Aorta (tissue), 5 donors: ENCODE measurements at places on chromosomes 5 and 9. TPM values are rescaled to one million over a fixed set of nuclear protein-coding genes. Genes with fewer than 3 reads are reported as not detected.

GRCh38 chr9:99262949-99263418 is 40.9 kb downstream of the SEC61B start:
- DNase-seq, result no peak

- no peak for DNase-seq
Observed at GRCh38 chr5:86038566-86038965, 579.2 kb upstream of the COX7C start.

DNA sequence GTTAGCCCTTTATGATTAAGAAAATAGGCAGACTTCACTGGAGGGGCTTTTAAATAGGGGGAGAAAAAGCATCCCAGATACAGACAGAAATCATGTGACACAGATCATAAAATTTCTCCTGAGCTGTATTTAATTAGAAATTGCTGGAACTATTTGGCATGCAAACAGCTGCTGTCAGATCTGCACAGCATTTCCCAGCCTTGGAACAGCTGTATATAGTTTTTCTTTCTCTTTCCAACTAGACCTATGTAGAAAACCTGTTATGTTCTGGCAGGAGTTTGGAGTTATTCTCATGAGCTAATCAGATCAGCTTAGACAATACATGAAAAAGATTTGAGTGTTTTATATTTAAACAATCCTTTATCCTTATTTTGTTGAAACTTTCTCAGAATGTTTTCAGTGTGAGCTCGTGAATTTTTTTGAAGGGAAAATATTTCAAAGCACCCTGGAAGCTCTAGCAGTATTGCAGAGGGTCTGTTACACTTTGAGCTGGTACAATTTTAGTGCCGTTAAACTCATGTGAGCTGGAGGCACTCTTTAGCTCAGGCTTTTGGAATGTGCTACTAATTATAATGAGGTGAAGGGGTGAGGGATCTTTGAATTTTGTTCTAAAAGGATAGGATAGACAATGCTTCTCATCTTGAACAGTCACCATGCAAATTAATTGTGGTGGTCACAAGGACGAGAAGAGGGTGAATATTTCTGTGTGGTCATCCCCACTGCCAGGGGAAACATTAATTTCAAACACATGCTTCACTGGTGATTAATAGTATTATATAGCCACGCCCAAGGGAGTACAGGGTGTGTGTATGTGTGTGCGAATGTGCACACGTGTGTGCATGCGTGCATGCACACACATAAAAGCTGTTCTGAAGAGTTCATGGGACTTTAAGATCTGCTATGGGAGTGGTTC is 239.4 kb upstream of the FBXL7 start:
- DNase-seq, result no peak

DNA sequence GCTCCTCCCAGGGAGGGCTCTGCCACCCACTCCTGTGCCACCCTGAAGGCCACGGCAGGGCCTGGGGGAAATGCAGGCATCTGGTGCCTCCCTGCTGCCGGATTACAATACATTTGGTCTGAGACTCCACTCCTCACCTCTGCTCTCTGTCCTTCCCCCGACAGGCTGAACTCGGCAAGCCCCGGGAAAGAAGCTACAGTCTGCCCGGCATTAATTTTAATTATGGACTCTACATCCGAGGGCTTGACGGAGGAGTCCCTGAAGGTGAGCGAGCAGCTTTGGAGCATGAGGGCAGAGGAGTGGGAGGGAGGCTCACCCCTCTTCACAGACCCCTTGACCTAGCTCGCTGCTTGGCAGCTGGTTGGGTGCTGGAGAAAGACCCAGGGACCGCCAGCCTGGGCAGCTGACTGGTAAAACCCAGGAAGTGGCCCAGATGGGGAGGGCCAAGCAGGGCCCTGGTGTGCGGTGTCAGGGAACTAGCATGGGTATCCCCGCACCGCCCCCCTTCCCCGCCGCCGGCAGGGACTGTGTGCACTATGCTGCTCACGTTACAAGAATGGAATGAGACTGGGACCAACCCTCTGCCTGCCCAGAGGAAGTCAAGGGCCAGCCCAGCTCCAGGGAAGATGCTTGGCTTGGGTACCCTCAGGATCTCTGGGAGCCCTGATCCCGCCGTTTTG is 83.7 kb upstream of the BARHL1 start:
- DNase-seq, result no peak

GRCh38 chr9:29717631-29718030 is 2144.3 kb upstream of the C9orf72 start:
- DNase-seq, result no peak

DNA sequence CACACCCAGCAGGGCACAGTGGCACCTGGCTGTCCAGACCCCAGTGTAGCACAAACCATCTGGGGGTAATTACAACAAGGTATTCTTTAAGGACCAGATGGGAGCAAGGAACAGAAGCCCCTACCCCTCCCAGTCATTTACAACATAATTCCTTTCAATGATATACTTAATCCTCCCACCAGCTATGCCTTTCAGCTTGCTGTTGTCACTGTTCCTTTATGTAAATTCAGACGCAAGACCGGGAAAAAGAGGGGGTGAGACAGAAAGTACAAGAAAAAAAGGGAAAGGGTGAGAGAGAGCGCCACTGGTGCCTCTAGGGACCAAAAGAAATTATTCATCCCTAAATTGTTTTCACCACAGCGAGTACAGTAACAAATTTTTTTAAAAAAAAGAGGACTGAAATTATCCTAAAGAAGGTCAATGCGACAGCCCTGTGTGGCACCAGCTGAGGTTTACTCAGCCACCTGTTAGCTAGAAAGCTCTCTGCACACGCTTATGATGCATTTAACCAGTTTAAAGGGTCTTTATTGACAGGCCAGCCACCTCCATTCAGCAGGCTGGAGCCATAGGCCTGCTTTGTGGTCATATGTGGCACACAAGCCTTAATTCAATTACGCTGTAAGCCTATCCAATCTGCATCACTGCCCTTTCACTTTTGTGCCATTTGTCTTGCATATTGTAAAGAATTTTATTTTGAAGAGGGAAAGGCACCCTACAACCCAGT is 210.2 kb upstream of the ISL1 start:
- no peak for DNase-seq

DNA sequence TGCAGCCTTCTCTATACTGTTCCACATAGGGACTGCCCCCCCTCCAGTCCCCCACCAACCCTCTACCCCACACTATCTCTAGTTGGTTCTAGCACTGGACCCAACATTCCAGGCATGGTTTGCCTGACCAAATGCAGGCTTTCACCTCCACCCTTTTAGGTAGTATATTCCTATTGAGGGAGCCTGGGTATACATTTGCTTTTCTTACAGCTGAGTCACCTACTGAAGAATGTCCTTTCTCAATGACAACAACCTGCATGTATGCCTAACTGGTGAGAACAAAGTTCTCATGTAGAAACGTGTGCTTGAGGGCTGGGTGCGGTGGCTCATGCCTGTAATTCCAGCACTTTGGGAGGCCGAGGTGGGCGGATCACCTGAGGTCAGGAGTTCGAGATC is 8.2 kb downstream of the TNIP1 start:
- DNase-seq, result no peak

- DNase-seq, result no peak
Observed at GRCh38 chr9:98977813-98978212, 34.1 kb downstream of the COL15A1 start.

DNA sequence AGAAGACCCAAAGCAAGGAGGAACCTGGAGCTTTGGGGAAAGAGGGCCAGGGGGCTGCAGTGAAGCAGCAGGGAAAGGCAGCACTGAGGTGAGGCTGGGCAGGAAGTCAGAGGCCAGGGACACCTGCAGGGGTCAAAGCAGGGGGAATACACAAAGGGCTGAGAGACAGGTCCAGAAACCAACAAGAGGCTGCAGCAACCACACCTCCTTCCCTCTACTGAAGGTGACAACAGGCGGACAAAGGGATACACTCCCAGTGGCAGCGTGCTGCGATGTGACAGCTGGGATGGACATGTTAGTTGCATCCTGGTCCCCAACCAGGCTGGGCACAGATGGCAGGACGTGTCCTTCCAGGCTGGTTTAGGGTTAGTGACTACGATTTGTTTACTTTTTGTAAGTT is 12.6 kb downstream of the CFAP77 start:
- DNase-seq, result no peak

- no peak for DNase-seq
Observed at GRCh38 chr5:142609142-142609541, 76.7 kb downstream of the FGF1 start.

DNA sequence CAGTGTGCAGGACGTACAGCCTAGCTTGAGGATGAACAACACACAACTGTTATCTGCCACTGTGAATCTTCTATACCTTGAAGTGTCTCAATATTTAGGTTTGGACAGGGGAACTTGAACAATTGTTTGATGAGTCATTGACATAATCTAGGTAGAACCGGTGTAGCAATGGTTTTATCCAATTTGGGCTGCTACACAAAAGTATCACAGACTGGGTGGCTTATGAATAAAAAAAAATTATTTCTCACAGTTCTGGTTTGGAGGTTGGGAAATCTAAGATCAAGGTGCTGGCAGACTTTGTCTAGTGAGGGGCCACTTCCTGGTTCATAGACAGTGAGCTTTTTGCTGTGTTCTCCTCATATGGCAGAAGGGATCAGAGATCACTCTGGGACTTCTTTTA is 359.7 kb downstream of the HCN1 start:
- DNase-seq, result no peak

- DNase-seq, result no peak
Observed at GRCh38 chr9:120655005-120655622, 59.2 kb downstream of the MEGF9 start.

The PCDHAC1 gene
- total RNA-seq, result 0.15 TPM

The ABLIM3 gene
- 44.4 TPM for total RNA-seq

The TMEFF1 gene
- total RNA-seq, result 0.78 TPM

The ANKRD34B gene
- total RNA-seq, result not detected

The LHX3 gene
- not detected for total RNA-seq
